NCI-H446 (cell line): ENCODE measurements at places on chromosomes 7 and 10.

GRCh38 chr10:49559476-49559875, 20.6 kb upstream of the ERCC6 start:
- no peak for DNase-seq

GRCh38 chr7:29208410-29209250, 14.1 kb downstream of the CHN2 start:
- no peak for DNase-seq

GRCh38 chr7:132742189-132742612, 165.9 kb upstream of the PLXNA4 start:
- no peak for DNase-seq

GRCh38 chr7:116322541-116322940, 112.2 kb downstream of the TES start:
- DNase-seq, result no peak
